Astrocyte of the hippocampus (primary cell): ENCODE measurements at places on chromosomes 7 and 10.

GRCh38 chr7:74633451-74633921 is 24.0 kb upstream of the GTF2I start:
- DNase-seq = no peak

GRCh38 chr10:4941540-4942330 is 21.5 kb upstream of the AKR1C1 start:
- no peak for DNase-seq

- DNase-seq = no peak
Measured at GRCh38 chr7:844514-844913, 12.2 kb downstream of the SUN1 start.

DNA sequence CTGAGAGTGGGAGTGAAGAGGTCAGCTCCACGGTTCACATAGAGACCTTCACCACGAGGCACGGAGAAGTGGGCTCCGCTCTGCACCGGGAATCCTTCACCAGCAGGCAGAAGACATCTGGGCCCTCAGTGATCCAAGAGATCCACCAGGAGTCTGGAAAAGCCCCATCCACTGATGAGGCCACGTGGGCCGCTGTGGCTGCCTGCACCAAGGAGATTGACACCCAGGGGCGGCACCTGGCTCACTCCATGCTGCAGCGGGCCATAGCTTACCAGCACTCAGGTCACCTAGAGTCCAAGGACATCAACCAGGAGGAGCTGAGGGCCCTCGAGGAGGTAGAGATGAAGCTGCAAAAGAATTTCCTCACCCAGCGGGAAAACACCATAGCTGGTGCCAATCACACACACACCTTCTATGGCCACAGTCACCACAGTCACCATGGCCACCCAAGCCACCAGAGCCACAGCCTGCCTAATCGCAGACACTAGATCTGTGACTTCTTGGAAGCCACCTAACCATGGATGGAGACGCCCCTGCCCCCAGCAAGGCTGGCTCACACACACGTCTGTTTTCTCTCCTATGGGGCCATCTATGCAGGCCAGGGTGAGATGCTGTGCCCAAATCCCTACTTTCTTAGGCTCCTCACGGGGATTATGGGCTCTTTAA is 694 bp downstream of the C10orf62 start:
- DNase-seq = no peak

GRCh38 chr10:119025336-119025735 is 4.2 kb upstream of the NANOS1 start:
- peak; percentile 96 for DNase-seq

DNA sequence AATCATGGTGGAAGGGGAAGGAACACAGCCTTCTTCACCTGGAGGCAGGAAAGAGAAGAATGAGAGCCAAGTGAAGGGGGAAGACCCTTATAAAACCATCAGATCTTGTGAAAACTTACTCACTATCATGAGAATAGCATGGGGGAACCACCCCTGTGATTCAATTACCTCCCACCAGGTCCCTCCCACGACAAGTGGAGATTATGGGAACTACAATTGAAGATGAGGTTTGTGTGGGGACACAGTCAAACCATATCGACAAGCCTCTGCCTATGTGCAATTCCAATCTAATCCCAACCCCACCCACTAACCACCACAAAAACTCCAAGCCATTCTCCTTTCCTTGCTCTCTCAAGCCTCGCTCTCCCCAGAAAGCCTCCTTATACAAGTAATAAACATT is 69.2 kb downstream of the TAC1 start:
- DNase-seq = no peak
